Upper lobe of right lung (tissue), 1 donor: ENCODE measurements at places on chromosomes 1 and 21.
A peak's percentile ranks its signal among the peaks of the same experiment; 100 is the strongest.

- DNase-seq: no peak
Observed at GRCh38 chr1:206686478-206687249, 2.0 kb downstream of the MAPKAPK2 start.

GRCh38 chr1:24903955-24904730 lies 25.9 kb downstream of the RUNX3 start:
- peak; percentile 61 for DNase-seq

DNA sequence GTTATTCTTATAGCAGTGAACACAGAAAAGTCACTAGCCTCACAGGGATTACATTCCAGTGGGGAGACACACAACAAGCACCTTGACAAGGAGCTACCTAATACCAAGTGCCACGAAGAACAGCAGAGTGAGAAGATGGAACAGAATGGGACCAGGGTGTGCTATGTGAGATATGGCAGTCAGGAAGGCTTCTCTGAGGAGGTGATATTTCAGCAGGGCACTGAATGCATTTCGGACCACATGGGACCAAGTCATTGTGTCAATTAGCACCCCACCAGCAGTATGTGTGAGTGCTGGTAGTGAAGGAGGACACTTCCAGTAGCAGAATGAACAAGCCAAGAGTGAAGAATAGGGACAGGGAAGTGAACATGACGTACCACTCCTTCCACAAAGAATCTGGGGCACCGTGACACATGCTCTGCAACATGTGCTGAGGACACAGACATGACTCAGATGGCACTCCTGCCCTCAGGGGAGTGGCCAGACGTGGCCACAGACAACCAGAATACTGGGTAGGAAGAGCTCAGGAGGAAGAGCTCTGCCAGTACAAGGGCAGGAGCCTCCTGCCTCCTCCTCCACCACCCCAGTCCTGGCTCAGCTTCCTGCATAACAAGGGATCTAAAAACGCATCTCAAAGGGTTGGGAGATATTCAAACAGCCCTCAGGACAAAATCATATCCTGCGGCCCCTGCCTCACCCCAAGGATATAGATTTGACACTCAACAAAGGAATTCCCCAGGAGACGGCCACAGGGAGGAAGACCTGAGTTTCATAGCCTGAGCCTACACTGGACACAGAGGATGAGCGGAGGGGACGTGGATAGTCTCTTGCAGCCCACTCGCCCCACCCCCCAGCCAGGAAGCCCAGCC lies 102.5 kb downstream of the TRABD2B start:
- no peak for DNase-seq

GRCh38 chr1:229221106-229222019 lies 49.5 kb upstream of the RAB4A start:
- no peak for DNase-seq

GRCh38 chr1:168096296-168097165 lies 40.2 kb downstream of the GPR161 start:
- DNase-seq: no peak

DNA sequence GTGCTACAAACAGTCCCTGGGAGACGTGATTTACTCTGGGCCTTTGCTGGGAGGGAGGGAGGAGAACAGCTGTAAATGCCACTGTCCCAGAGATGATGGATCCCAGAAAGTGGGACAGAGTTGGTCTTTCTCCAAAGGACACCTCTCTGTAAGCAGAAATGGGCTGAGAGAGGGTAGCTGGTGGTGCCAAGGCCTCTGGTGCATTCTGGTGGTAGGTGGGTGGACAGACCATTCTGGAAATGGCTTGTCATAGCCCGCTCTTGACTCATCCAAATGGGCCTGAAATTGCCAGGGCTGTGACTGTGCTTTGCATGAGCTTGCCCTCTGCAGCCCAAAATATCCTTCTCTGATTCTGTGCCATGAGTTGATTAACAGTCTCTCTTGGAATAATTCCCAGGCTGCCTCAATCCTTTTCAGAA lies 36.1 kb downstream of the CCDC185 start:
- DNase-seq: no peak

- DNase-seq: no peak
Observed at GRCh38 chr1:62390071-62390470, 46.8 kb upstream of the USP1 start.

DNA sequence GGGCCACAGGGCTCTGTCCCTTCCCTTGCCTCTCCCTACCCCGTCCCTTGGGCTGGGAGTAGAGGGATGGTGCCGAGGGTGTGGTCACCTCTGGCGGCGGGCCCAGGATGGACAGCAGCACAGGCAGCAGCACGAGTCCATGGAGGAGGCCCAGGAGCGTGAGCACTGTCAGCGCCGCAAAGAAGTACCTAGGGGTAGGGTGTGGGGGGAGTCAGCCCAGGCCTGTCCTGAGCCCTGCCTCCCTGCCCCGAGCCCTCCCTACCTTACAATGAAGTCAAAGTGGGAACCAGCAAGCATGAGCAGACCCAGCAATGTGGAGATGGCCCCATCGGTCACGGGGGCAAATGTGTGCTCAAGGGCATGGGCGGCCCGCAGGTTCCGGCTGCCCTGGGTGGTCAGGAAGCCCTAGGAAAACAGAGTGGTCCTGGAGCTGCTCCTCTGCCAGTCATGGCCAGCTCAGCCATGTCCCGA lies 14.7 kb downstream of the BTBD19 start:
- DNase-seq: no peak

DNA sequence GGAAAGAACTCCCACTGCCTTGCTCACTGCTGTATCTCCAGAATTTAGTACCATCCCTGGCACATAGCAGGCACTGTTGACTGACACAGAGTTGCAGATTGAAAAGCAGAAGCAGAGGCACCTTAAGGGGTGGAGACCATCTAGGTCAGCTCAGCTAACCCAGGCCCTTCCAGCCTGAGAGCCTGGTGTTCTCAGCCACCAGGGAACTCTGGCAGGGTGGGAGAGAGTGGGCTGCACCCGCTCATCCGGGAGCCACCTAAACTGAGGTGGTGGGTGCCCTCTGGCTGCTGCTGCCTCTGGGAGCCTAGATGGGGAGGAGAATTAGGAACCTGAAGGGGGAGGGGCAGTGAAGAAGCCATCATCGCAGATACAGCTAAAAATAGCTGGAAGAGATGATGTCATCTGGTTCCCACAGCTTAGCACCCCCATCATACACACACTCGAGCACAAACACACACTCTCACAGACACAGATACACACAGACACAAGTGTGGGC lies 1.5 kb upstream of the TSPAN1 start:
- no peak for DNase-seq

GRCh38 chr1:245353411-245353810 lies 198.6 kb downstream of the KIF26B start:
- DNase-seq: no peak

DNA sequence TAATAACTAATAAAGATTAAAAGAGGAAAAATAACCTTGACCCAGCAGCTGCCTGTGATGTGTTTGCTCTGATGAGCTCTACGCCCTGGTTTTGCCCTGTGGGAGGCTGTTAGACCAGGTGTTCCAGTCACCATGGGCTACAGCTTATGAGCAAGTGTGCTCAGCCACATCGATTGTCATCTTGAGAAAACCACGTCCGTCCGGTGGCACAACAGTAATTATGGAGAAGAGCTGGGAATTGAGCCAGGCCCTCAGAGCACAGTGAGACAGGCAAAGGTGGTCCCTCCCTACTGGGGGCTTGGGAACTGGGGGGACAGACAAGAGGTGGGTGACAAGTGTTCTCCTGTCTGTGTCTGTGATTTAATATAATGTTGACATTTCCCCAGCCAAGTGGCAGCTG lies 420.5 kb downstream of the MATN1 start:
- DNase-seq: no peak

DNA sequence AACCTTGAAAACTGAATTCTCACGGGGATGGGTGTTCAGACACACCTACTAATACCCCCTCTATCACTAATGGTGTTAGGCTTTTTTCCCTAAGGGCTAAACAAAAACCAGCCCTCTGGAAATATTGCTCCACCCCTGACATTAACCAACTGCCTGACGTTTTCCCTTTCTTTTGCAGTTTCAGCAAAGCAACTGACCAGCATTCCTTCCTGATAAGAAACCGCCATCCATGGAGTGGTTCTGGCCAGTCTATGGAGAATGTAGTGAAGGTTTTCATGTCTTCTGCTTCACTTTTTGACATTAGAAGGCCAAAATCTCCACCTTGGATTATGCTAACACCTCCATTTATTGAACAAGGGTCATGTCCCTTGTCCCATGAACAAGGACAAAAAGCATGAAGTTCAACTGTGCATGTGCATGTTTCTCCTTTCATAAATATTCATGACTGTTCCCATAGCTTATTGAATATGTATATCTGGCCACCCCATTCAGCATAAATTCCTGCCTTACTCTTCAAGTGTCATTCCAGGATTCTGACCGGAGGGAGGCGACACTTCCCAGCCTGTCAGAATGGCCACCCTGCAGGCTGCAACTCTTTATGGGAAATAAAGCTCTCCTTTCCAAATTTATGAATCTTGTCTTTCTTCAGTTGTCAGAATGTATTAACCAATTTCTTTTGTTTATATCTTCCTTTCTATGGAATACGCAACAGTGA lies 314.3 kb downstream of the HHIPL2 start:
- DNase-seq: no peak

DNA sequence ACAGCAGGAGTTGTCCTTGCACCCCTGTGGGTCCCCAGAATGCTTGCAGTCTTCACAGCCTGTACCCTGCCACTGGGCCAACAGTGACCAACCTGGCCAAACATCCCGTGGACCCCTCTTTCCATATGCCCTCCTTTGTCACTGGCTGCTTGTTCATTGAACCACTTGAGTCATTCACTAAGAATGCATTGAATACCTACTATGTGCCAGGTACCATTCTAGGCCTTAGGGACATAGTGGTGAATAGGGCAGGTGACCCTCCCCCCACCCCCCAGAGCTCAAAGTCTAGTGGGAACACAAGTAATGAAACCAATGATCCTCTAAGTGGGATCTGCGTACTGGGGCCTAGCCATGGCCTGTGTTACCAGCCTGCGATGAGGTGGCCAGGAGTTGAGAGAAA lies 28.2 kb downstream of the PIGP start:
- DNase-seq: no peak

GRCh38 chr1:119375366-119375765 lies 6.8 kb downstream of the HAO2 start:
- no peak for DNase-seq

- no peak for DNase-seq
Observed at GRCh38 chr21:14850394-14850793, 214.4 kb downstream of the NRIP1 start.

GRCh38 chr1:24385160-24385940 lies 28.2 kb downstream of the STPG1 start:
- no peak for DNase-seq

GRCh38 chr1:247551721-247552120 lies 2.8 kb downstream of the GCSAML start:
- DNase-seq: no peak

DNA sequence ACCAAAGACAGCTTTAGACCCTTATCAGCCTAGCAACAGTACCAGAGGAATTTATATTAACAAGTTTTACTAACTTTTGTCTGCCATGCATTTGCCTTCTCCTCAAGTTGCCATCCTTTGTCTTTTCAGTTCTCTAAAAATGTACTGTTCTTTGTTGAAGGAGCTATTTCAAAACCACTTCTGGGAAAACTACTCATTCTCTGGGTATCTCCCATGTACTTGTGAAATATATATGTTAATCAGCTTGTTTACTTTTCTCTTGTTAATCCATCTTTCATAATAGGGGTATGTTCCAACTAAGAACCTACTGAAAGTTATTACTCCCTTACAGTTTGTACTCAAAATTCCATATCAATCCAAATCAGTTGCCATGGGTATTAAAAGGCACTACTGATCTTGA lies 16.3 kb downstream of the DPYD start:
- no peak for DNase-seq

DNA sequence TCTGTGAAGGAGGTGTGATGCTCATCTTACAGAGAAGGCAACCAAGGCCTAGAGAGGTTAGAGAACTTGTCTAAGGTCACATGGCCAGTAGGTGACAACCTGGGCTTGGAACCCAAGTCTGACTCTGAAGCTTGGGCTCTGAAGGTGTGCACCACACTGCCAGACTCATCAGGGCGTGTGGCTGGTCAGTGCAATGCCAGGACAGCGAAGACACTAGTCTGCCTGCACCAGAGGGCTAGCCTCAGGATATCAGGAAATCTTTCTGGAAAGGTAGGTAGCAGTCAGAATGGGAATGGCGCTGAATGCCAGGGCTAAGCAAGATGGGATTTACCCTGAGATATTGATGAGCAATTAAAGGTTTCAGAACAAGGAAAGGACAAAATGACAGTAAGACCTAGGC lies 34.9 kb downstream of the ELK4 start:
- DNase-seq: no peak

DNA sequence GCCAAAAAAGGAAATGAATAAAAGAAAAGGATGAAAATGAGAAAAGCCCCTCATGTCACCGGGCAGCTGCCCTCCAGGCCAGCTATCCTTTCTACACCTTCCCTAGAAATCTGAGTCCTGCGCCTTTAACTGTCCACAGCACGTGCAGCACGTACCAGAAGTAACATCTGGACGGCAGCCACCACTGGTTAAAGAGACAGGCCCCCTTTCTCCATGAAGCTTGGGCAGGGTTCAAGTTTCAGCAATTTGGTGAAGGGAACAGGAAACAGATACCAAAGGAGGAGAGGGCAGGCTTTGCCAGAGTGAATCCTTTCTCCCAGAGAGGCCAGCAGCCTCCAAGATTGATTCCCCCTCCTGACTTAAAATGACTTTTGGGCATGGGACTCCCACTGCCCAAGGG lies 3.6 kb upstream of the KIAA2013 start:
- no peak for DNase-seq

- DNase-seq: peak; percentile 48
Observed at GRCh38 chr1:2099886-2100779, 49.9 kb downstream of the PRKCZ start.

GRCh38 chr1:155884982-155885381 lies 25.6 kb downstream of the SYT11 start:
- DNase-seq: no peak

GRCh38 chr1:27519331-27520258 lies 29.6 kb upstream of the WASF2 start:
- DNase-seq: peak; percentile 68

GRCh38 chr1:151612501-151613281 lies 841 bp downstream of the SNX27 start:
- peak; percentile 71 for DNase-seq

DNA sequence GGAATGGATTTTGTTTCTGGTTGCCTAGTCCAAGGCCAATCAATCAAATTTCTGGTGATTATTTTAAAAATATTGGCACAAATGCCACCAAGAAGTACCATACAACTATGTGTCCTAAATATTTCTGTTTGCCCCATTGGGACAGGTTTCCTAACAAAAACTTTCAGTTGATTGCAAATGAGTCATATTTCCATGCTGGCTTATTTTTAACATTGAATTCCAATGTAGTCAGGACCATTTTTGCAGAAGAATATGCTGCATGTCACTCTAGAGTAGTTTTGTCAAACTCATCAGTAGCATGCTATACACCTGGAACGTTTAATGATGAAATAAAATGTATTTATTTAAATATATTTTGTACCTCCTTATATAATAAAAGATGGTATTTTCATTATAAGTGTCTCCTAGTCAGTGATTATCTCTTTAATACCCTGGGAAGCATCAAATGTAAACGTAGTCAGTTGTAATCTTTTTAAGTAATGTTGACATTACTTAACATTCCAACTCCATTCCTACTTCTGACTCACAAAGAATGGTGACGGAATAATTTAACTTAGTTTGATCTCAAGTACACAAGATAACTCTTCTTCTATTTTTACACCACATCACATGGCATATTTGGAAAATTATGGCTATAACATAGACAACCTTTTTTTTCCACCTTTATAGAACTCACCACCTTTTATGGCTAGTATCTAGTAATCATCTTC lies 39.0 kb upstream of the USH2A start:
- no peak for DNase-seq

- no peak for DNase-seq
Observed at GRCh38 chr21:25757531-25757930, 22.8 kb downstream of the GABPA start.
